ENCODE measurements at places on chromosomes 12 and 14. TPM values are rescaled to one million over a fixed set of nuclear protein-coding genes. Genes with fewer than 3 reads are reported as not detected.
A peak's percentile ranks its signal among the peaks of the same experiment; 100 is the strongest.

KRT78 gene
- total RNA-seq, result 13.7 TPM

SLC4A8 gene
- total RNA-seq, result 1.9 TPM

LRFN5 gene
- total RNA-seq, result 11.8 TPM

LMNTD1 gene
- total RNA-seq, result 1.2 TPM

HRK gene
- total RNA-seq, result 0.10 TPM

DNA sequence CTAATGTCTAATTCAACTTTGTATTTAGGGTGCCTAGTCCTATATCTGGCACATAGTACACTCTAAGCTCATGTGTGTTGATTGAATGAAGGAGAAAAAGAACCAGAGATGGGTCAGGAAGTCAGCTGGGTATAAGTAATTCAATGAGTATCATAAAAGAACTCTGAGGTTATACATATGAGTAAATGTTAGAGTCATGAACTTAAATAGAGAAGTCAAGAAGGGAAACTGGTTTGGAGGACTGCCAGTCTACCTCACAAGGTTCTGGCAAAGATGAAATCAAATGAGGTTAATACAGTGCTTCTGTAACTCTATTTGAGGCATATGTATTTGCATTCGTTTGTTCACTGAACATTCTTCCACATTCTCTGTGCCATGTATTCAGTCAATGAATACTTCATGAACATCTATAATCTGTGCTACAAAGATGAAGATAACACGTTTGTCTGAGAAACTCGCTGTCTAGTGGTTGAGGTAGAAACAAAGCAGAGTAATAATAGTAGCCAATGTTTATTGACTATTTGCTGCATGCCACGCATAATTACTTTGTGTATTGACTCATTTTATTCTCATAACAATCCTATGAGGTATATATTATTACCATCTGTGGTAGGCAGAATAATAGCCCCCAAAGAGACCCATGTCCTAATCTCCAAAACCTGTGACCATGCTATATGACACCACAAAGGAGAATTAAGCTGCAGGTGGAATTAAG, 88.9 kb downstream of the PTGER2 start:
- no peak for DNase-seq

GRCh38 chr12:76637807-76638206, 78.2 kb upstream of the OSBPL8 start:
- DNase-seq, result no peak

DNA sequence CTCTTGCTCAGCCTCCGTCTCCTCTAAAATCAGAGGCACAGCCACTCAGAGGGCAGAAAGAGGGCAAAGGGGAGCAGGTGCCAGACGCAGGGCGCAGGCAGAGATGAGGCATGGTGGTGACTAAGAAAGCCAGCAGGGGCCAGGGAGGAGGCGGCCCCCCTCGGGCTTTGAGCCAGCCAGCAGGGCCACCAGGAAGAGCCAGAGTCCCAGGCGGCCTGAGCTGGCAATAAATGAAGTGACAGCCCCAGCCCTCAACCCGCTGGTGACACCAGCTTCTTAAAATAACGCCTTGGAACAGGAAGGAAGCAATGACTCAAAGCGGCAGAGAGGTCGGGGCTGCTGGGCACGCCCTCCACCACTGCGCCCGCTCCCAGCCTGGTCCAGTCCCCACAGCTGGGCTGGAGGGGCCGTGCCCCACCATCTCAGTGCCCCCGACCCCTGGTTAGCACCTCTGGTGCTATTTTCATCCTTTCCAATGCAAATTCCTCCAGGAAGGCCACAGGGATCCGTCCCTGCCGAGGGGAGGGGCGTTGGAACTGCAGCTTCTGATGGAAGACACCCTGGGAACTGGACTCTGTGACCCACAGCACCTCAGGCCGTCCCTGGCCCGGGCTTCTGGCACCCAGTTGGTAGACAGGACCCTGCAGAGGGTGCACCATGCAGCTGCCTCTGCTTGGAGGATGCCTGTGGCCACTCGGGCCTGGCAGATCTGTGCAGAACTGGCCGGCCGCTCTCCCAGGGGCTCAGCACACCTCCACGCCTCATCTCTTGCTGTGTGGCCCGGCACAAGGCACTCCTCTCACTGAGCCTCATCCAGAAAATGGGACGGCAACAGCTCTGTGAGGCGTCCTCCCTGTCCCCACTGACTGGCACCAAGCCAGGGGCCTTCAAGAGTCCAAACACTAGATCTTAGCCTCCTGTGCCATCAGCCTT, 113.7 kb downstream of the NCOR2 start:
- DNase-seq, result peak; percentile 68

DNA sequence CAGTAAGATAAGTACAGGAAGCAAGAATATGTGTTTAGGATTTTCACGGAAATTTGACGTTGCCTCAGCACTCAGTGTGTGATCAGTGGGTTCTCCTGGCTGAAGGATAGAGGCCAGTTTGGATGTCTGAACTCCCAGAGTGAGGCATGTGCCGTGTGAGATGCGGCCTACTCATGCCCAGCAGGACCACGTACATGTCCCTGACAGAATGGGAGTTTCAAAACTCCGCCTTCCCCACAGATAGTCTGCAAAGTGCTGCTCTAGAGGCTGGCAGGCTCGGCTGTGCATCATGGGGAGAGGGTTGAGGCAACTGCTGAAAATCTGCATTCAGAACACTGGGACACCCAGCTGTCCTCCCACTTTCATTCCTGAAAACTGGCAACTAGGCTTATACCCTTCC, 58.3 kb downstream of the NINJ2 start:
- DNase-seq, result no peak

DNA sequence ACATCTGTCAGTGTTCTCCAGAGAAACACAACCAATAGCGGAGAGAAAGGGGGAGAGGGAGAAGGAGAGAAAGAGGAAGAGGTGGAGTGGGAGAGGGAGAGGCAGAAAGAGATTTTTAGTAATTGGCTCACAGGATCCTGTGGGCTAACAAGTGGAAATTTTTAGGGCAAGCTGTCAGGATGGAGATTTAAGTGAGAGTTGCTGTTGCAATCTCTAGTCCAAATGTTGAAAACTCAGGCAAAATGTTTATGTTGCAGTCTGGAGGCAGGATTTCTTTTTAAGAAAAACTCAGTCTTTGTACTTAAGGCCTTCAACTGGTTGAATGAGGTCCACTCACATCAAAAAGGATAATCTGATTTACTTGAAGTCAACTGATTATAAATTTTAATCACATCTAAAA, 12.5 kb upstream of the GLIPR1L2 start:
- no peak for DNase-seq

GRCh38 chr12:21775133-21775820, 771 bp upstream of the KCNJ8 start:
- peak; percentile 21 for DNase-seq

GRCh38 chr14:33949411-33949893, 1.4 kb downstream of the EGLN3 start:
- no peak for DNase-seq

- DNase-seq, result no peak
Observed at GRCh38 chr12:111411185-111411764, 5.6 kb downstream of the SH2B3 start.

- DNase-seq, result no peak
Observed at GRCh38 chr14:75022655-75023054, 19.9 kb downstream of the EIF2B2 start.

- DNase-seq, result peak; percentile 86
Observed at GRCh38 chr12:53976172-53976822, 1.5 kb upstream of the HOTAIR start.

Measured in skin of body (tissue), 3 donors.